CD8-positive, alpha-beta T cell (primary cell): ENCODE measurements at places on chromosomes 7 and 10.

- DNase-seq: no peak
Measured at GRCh38 chr10:46526682-46527038, 29.8 kb downstream of the GPRIN2 start.

DNA sequence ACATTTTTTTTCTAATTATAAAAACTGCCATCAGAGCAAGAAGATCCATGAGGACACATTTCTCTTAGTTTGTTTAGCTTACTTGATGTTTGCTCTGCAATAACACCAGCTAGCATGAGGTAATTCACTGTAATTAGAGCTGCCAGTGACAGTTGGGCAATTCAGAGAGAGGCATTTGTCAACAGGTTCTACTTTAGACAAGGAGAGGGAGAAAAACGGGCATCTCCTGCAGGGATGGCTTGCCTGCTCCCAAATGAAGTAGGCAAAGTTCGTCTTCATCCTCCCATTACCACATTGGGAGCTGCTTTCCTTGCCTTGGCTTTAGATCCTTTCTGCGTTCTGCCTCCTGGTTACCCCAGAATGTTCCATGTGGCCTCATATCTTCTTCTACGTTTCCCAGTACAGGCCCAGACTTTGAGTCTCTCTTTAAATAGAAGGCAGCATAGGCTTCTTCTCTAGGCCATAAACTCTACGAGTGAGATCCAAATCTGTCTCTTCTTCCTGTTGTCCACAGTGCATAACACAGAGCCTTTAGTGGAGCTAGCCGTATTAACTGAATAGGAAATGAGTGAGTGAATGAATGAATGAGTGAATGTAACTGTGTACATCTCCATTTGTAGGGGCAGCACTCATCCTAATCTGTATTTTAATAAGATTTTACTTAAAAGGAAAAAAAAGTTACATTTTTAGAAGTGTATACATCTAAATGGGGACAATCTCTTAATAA, 21.2 kb downstream of the ASB15 start:
- DNase-seq: no peak

- DNase-seq: no peak
Measured at GRCh38 chr7:37251222-37251621, 197.4 kb downstream of the ELMO1 start.

- DNase-seq: no peak
Measured at GRCh38 chr10:18303851-18304801, 163.9 kb downstream of the CACNB2 start.

DNA sequence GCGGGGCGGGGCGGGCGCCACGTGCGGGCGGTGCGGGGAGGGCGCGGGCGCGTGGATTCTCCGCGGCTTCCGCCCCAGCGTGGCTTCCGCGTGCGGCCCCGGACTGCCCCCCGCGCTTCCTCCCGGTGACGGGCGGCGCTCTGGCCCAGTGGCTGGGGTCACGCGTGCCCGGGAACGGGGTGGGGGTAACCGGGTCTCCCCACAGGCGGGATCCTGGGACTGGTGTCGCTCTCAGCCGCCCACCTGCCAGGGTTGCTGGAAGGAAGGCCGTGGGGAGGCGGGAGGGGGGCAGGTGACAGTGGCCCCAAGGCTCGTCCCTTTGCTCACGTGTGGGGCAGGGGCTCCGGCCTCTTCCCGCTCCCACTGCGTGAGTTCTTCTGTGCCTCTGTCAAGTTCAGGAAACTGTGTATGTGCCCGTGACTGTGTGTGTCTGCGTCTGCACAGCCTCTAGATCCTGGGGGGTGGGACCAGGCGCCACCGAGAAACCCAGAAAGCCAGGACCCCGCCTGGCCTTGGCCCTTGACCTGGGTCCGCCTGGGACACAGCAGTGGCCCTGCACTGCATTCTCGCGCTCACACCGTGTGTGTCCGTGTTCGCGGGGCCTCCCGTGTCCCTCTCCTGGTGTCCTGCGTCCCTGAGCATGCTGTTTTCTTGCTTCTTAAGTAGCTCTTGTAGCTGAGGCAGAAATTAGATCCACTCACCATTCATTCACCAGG, 919 bp downstream of the MAFK start:
- DNase-seq: no peak

DNA sequence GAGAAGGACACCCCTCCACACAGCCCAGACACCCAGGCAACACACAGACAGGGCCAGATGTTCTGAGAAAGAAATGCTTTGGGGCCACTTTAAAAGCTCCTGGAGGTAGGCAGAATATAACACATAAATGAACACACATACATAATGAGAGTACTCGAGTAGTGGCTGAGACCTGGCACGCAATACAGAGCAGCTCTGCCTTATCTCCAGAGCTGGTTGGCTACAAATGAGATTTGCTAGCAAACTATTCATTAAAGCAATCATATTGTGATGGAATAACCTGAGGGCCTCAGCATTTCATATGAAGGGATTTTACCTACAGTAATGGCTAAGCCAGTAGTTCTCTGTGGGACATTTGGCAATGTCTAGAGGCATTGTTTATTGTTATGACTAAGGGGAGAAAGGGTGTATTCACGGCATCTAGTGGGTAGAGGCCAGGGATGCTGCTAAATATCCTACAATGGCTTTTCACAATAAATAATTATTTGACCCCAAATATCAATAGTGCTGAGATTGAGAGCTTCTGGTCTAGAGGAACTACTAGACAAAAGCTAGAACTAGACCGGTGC, 5.5 kb upstream of the IMPDH1 start:
- DNase-seq: no peak

GRCh38 chr7:28937103-28937502, 21.0 kb downstream of the TRIL start:
- no peak for DNase-seq

GRCh38 chr7:80542398-80542797, 30.5 kb upstream of the GNAT3 start:
- DNase-seq: no peak

GRCh38 chr10:124573726-124574455, 112.3 kb downstream of the LHPP start:
- DNase-seq: no peak

GRCh38 chr10:113869789-113870188, 15.3 kb downstream of the NHLRC2 start:
- no peak for DNase-seq

- DNase-seq: no peak
Measured at GRCh38 chr7:155992974-155993373, 180.7 kb upstream of the SHH start.

GRCh38 chr10:29730969-29731368, 96.2 kb upstream of the SVIL start:
- DNase-seq: no peak

DNA sequence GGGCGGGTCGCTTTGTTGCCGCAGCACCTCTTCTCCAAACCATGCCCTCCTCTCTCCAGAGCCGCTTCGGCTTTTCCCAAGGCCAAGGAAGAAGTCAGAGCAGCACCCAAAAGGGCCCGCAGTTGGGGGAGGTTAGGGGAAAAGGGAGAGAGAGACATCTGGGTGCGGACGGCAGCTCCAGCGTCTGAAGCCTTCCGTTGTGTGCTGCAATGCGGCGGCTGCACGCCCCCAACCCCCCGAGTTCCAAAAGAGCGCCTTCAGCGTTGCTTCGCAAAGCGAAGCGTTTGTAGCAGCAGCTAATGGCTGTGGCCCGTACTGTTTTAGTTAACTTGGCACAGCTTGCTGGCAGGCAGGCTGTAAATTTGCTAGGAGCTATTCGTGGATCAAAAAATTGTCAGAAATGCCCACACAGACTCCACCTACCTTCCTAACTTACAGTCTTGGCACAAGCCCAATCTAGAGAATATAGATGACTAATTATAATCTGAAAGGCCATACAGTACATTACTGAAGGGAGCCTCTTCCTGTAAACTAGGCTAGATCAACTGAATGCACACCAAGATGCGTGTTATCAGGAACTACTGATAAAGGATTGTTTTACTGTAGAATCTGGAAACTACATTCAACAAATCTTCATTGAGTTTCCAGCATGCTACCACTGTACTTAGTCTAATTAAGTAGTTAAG, 1.1 kb upstream of the KBTBD2 start:
- peak; percentile 36 for DNase-seq
